Activated CD8-positive, alpha-beta memory T cell treated with anti-CD3 and anti-CD28 coated beads for 24 hours (primary cell): ENCODE measurements at places on chromosomes 12 and 14.

GRCh38 chr12:6494968-6495367, 1.1 kb downstream of the NCAPD2 start:
- no peak for DNase-seq

- DNase-seq = no peak
Measured at GRCh38 chr12:96807741-96808140, 99.3 kb upstream of the NEDD1 start.

DNA sequence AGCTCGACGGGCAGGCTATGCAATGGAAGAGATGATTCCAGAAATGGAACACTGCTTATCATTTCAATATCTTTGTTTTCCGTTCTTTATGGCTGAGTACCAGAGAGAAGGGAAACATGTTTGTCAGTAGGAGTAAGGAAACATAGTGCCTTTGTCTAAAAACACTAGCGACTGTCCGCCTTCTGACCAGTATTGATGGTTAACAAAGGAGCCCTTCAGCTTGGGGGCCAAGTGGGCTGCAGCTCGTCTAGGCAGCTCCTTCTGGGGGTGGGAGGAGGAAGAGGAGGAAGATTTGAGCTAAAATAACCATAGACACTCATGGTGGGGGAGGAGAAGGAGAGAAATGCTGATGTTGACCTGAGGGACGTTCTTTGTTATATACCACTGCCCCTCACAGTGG, 15.0 kb downstream of the COQ5 start:
- no peak for DNase-seq

- DNase-seq = no peak
Measured at GRCh38 chr12:1083889-1084262, 92.9 kb downstream of the ERC1 start.

GRCh38 chr14:95290871-95291431, 28.8 kb downstream of the CLMN start:
- DNase-seq = no peak

GRCh38 chr12:69430942-69431590, 39.1 kb upstream of the FRS2 start:
- no peak for DNase-seq

DNA sequence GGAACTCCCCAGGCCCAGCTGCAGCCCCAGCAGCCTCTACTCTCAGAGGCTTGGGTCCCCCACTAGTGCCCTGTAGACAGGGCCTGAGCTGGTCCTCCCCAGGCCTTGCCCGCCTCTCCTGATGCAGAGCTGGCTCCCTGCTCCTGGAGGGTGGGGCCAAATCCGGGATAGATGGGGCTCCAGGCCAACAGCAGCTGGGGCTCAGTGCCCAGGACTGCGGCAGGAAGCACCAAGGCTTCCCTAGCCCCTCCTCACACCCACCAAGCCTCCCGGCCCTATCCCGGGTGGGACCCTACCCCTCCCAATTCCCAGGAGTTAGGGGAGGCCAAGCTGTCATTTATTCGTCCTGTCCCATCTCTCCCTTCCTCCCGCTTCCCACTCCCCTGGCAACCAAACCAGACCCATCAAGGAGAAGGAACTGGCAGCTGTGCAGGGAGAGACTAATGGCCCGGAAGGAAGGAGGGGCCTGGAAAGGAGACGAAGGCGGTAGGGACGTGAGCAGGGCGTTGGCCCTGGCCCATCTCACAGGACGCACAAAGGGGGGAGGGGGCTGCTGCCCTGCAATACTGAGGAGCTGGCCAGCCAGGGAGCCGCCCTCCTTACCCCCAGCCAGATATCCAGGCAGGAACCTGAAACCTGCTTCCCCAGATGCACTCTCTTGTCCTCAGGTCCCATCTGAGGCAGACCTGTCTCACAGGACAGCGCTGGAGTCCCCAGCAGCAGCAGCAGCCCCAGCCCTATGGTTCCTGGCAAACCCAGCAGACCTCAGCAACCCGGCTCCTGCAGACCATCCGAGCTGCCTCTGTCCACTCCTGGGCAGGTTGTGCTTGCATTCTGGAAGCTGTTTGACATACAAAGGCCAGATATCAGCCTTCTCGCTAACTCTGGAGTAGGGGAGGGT, 1.6 kb upstream of the PRPH start:
- no peak for DNase-seq

- no peak for DNase-seq
Measured at GRCh38 chr14:79279645-79280597, 931.4 kb downstream of the DIO2 start.

DNA sequence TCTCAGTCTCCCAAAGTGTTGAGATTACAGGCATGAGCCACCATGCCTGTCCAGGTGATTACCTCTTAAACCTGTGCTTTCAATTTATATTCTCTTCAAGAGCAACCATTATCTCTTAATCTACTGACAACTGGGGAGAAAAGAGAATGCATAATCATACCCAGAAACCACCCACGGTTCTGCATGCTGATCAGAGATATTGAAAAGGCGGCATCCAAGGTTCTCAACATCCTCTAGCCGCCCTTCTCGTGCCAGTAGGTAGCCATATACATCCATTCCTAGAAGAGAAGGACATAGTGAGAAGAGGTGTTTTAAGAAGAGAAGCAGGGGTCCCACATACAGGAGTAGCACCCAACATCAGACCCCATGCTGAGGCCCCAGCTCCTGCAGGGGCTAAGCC, 20.8 kb downstream of the ANAPC7 start:
- no peak for DNase-seq

DNA sequence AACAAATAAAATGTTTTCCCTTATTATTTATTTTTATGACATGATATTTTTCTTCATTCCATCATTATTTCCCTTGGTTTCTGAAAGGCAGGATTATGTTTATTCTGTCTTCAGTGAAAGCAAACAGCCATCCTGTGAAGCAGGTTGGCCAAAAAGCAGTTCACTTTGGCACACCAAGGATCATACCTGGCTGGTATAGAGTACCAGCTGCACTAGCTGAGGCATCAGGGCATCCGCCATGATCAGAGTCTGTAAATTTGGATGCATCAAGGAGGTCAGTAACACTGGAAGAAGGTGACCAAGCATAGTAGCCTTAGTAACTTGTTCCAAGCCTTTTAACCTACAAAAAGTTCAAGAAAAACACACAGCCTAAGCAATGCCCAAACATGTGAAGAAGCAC, 123.3 kb downstream of the HECTD4 start:
- DNase-seq = no peak

- no peak for DNase-seq
Measured at GRCh38 chr14:62696331-62696924, 348.8 kb downstream of the KCNH5 start.

DNA sequence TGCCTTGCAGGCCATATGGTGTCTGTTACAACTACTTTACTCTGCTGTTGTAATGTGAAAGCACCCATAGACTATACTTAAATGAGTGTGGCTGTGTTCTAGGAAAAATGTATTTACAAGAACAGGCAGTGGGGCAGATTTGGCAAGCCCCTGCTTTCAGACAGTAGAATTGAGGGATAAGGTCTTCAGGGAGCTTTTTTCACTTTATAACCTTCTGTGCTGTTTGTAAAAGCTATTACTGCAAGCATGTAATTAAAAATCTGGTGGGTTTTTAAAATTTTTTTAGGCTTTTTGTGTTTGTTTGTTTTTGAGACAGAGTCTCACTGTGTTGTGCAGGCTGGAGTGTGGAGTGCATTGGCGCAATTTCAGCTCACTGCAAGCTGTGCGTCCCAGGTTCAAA, 73.9 kb downstream of the VEZT start:
- DNase-seq = no peak

- DNase-seq = no peak
Measured at GRCh38 chr14:54787261-54787660, 115.4 kb downstream of the GCH1 start.

- no peak for DNase-seq
Measured at GRCh38 chr14:86501611-86502010, 971.7 kb downstream of the FLRT2 start.

- DNase-seq = no peak
Measured at GRCh38 chr12:57135527-57136326, 7.4 kb downstream of the LRP1 start.

GRCh38 chr14:88470542-88471440, 84.0 kb downstream of the PTPN21 start:
- DNase-seq = no peak

- no peak for DNase-seq
Measured at GRCh38 chr14:95815226-95815690, 61.4 kb upstream of the TUNAR start.

GRCh38 chr12:72268386-72268785, 3.8 kb upstream of the TRHDE start:
- no peak for DNase-seq

DNA sequence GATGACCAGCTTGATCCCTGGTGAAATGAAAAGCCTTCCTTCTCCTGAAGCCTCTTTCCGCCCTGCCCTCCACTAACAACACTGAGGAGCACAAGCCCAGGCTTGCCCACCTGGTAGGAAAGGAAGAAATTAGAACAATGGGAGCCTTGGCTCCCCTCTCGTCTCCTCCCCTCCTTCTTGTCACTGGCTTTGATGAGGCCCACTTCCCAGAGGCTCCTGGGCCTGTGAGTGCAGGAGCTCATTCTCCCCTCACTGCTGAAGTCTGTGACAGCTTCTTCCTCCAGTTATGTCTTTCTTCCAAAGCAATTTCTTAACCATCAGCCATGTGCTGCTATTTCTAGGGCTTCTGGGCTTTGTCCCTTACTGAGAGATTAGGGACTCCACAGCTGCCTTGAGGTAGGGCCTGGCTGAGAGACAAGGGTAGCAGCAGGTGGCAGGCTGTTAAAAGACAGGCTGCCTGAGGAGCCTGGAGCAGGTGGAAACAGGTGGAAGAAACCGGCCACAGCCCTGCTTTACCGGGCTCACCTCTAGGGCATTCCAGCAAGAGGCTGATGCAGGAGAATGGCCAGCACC, 53.6 kb upstream of the SRSF5 start:
- no peak for DNase-seq

DNA sequence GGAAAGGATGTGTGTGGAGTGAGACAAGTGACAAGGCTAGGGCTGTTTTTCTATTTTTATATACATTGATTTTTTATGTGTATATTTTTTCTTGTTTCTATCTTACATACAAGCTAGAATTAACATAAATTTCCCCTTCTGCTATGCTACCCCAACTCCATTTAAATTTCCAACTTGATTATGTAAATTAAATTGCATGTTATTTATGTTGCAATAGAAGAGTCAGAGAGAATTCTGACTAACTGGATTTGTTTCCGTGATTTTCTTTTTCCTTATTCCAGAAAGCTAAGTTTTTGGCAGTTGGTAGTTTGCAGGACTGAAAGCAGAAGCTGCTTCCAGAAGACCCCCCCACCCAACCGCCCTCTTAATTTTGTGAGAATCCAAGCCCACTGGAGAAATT, 8.9 kb upstream of the YBX3 start:
- DNase-seq = no peak

DNA sequence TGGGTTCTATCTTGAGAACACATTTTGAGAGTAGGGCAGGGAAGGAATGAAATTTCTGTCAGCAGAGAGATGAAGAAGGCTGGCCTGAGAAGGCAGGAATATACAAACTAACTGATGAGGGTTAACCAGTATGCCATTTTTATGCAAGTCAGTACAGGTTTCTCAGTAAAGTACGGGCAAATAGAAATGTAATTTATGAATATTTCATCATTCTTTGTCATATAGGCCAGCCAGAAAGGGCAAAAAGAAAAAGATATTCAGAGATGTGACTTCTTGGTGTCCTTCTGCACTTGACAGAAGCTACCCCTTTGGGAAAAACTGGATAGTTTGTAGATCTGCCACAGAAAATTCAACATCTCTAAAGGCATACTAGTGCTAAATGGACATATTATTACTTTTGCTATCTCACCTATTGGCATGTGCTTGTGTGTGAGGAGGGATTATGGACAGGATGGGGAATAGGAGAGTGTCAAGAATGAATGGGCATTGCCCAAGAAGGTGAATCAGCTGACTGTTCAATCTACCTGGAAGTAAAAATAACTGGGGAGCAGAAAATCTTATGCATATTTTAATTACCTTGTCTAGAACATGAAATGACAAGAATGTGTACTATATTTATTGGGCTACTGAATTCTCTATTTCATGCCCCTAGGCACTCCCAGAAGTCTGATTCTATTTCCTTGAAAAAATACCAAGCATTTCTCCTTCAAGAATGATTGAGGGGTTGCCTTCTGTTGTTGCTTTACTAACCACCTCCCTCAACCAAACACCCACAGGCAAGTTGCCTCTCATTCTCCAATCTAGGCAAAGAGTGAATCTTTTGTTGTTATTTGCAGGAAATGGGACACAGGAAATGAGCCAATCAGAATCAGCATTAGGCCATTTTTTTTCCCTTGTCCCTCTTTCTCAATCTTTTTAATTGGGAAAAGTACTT, 175.1 kb upstream of the SLC38A2 start:
- DNase-seq = no peak

GRCh38 chr14:55789406-55789805, 209.4 kb downstream of the KTN1 start:
- DNase-seq = no peak

DNA sequence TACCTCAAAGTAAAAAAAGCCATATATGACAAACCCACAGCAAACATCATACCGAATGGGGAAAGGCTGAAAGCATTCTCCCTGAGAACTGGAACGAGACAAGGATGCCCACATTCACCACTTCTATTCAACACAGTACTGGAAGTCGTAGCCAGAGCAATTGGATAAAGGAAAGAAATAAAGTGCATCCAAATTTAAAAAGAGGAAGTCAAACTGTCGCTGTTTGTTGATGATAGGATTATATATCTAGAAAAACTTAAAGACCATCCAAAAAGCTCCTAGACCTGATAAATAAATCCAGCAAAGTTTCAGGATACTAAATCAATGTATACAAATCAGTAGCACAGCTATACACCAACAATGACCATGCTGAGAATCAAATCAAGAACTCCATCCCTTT, 5.2 kb downstream of the NDUFA12 start:
- no peak for DNase-seq

DNA sequence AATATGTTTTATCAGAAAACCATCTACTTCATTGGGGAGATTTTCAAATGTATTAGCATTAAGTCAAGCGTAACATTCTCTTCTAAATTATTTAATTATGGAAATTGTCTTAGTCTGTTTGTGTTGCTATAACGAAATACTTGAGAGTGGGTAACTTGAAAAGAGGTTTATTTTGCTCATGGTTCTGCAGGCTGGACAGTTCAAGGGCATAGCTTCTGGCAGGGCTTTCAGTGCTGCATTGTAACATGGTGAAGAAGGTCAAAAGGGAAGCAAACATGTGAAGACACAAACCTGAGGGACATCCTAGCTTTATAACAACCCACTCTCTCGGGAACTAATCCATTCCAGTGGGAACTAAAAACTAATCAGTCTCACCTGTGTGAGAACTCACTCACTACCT, 84.3 kb upstream of the TMPO start:
- DNase-seq = no peak

GRCh38 chr14:52412426-52412825, 98.3 kb downstream of the PTGER2 start:
- no peak for DNase-seq
